HTR-8/SVneo (cell line): ENCODE measurements at places on chromosomes 7 and 10.

DNA sequence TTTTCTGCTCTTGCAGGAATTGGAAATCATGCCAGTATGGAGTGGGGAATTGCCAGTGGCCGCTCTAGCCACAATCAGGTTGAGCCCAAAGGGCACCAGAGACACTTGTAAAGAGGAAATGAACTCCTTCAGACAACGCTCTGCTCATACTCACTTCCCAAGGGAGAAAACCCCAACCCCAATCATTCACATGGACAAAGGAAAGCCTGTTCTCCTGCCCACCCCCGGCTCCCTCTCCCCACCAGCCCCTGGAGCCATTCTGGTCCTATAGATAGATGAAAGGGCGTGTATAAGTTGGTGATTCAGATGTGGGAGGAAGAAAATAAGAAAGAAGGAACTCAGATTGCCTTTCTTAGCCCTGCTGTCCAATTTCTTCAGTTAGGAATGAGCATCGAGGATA is 57.4 kb downstream of the GFRA1 start:
- no peak for DNase-seq

DNA sequence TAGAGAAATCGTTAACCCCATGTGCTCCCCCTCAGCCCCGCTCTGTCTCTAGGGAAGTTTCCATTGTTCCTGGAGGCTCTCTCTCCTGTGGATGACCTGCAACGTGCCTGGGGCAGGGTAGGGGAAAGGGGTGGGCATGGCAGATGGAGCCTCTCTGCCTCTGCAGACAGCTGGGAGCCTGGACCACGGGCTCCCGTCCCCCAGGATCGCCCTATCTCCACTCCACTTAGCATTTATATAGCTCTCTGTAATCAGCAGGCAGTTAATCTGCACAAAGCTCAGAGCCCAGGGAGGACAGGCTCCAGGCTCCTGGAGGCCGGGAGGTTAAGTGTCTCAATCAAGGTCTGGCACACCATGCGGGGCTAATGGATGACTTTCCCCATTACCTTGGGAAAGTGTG is 369.7 kb downstream of the PLXNA4 start:
- DNase-seq, result no peak

DNA sequence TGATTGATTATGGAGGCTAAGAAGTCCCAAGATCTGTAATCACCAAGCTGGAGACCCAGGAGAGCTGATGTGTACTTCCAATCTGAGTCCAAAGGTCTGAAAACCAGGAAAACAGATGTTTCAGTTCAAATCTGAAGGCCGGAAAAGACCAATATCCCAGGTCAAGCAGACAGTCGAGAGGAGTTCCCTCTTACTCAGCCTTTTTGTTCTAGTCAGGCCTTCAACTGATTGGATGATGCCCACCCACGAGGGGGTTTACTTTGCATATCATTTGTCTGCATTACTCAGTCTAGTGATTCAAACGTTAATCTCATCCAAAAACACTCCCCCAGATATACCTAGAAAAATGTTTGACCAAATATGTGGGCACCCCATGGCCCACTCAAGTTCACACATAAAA is 7.4 kb upstream of the ARID5B start:
- DNase-seq, result no peak

- no peak for DNase-seq
Measured at GRCh38 chr7:134639061-134639460, 7.6 kb upstream of the BPGM start.

DNA sequence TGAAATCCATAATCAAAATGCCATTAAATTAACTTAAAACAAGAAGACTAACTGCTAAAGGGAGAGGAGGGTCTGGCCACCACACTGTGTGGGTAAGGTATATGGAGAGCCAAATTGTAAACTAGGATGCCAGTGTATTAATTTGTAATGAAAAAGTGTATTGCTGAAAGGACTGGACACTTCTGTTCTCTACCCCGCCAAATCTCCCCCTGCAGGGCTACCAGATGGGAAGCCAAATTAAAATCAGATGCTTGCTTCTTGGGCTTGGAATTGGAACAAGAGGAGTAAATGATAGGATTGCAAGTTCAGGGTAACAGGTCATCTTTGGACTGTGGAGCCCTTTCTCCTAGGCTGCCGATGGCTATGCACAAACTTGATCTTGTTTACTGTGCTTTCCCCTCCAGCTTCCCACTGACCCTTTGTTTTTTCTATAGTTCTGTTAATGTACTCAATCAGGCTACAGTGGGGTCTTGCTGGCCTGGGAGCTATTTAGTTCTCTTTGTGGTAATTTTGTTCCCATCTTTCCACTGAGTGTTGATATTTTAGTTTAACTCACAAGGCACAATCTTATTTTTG is 932.1 kb upstream of the C7orf33 start:
- DNase-seq, result no peak
